ENCODE measurements at places on chromosomes 2 and 18.

DNA sequence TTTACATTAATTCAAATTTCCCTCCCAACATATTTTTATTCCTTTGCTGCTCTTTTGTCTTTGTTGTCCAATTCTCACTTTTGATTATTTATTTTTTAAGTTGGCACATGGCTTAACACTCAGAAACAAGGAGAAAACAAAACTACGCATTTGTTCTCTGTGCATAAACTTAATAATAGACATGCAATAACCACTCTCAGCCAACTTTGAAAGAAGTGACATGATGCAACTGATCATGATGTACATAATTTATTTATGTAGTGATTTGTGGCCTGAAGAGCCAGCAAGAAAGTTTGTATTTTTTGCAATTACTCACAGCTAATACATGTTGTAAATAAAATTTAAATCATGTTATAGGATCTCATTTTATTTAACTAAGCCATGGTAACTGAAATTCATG lies 942.8 kb upstream of the PIK3C3 start:
- DNase-seq = no peak

DNA sequence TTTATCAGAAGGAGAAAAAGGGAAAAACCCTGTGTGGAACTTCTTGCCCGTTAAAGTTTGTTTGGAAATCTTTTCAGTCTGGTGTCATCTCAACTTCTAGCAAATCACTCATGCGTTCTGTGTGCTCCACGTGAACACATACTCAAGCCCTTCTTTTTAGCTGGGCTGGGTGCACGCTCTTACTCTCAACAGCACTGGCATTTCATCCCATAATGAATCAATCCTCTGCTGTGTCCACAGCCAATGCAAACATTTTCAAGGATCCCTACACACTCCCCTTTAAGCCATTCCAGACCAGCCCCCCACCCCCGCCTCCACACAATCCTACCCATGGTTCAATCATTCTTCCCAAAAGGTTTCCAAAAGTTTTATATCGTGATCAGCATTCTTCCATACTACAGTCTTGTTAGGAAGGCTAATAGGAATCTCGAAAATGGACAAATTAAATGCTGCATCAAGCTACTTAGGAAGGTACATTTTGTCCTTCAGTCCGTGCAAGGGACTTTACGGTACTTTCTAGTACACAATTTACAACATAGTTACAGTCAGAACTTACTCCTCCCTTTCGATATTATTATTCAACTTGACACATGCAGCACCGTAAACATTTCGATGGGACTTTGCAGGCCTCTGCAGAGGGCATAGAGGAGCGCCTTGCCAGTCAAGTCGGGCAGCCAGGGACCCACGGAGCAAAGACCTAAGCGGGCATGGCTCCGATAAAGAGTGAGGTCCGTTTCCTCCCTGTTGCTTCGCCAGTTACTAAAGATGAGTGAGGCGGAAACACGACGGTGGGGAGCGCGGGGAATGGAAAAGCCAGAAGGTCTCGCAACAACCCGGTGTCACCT lies 1.4 kb downstream of the PTGR3 start:
- DNase-seq = no peak

DNA sequence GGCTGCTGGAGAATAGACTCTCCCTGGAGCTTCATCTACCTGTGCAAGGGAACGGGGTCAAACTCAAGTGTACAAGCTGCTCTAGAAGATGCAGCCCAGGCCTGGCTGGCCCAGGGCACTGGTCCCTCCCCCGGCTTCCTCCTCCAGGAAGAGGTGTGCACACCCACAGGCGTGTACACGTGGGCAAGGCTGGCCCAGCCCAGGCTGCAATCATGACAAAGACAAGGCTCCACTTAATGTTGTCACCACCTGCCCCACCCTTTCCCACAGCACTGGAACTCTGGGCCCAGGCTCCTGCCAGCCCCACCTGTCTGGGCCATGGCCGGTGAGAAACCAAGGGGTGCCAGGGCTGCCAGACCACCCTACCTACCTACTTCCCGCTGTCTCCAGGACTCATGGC lies 29.6 kb upstream of the ALPP start:
- DNase-seq = no peak

DNA sequence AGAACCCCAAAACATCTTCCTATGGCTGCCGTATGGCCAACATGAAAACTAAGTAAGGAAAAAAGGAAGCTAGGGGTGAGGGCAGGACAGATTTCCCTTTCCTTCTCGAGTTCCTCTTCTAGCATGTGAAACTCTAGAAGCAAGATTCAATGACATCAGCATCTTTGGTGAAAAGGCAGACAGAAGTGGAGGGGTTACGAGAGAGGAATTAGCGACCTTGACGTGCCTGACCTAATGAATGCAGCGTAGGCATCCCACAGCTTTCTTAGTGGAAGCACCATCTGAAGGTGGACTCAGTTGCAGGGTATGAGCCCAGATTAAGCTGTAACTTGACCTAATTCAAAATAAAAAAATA lies 47.9 kb upstream of the PELI1 start:
- DNase-seq = no peak

DNA sequence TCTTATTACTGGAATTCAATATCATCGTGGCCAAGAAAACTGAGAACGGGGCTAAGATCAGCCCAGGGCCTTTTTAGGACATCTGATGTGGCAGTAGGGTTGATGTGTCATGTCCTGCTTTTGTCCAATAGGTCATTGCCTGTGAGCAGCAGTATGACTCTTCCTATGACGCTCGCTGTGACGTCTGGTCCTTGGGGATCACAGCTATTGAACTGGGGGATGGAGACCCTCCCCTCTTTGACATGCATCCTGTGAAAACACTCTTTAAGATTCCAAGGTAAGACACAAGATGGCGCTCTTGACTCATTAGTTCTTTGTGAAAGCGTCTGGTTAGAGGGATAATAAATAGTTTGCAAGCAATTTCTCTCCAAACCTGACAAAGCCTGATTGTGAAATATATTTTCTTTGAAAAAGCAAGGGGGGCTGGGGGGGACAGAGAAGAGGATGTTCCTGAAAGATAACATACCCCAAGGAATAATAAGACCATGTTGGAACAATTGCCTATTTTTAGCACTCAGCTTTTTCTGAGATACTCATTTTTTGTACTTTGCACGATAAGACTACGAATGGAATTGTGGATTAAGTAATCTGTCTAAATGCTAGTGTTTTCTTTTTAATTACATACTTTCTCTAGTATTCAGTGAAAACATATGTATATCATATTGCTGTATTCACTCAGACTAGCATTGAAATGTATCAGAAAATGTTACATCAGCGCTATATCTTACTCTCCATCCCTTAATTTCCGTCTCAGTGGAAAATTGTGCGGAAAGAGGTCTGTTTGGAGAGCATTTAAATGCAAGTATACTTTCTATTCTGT lies 58.1 kb downstream of the MYO3B start:
- no peak for DNase-seq

DNA sequence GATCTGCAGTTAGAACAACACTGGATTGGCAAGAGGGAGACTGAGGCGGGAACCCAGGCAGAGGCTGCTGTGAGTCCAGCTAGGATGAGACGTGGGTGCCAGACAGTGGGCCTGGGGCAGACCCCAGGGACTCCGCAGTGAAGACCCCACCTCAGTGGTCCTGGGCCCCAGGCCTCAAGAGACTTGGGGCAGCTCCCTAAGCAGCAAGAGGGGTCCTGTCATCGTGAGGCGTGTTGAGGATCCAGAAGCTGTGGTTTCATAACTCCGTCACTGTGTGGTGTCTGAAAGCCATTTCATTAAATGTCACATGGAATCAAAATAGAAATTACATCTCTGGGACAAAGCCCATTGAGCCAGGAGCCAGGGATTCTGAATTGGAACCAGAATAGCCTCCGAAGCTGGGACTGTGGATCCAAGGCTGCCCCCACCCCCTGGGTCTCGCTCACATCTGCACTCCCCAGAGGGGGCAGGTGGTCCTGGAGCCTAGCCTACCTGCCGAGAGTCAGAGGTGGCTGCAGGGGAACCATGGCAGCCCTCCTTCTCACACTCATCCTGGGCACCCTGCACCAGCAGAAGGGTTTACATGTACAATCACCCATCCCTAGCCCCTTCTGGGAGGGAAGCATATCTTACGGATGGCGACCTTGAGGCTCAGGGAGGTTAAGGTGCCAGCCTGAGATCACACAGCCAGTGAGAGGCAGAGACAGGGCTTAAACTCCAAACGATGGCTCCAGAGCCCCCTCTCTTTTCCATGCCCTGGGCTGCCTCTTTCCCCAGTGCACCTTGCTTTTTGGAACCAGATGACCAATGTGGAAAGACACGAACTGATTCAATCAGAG lies 23.2 kb downstream of the RRM2 start:
- DNase-seq = no peak

- DNase-seq = no peak
Measured at GRCh38 chr18:8279346-8279745, 329.9 kb upstream of the RAB12 start.

GRCh38 chr2:180443888-180444287 lies 436.8 kb upstream of the CWC22 start:
- no peak for DNase-seq

DNA sequence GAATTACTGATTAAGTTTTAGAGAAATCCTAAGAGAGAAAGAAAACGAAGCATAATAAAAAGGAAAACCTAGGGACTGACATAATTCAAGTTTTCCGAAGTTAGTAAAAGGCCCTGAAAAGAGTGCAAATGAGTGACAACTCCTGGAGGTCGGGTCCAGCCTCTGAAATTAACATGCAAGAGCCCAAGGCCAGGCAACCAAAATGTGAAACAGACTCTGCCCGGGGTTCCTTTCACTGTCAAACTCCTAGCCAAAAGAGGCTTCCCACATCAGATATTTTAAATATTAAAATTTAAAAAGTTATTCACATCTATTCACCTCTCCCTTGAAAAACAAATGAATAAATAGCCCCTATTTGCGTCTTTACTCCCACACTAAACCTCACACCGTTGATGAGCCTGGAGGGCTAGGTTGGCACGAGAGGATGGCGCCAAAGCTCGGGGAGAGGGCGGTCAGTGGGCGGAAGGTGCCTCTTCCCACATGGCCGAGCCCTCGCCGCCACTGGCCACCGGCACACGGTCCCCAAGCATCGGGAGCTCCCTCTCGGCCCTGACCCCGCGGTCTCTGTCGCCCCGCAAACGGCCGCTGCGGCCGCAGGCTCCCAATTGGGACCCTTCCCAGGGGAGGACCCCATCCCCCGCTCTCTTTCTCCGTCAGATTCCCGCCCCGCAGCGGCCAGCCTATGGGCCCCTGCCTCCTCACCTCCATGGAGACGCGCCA lies 630 bp downstream of the PPM1G start:
- DNase-seq = no peak

- no peak for DNase-seq
Measured at GRCh38 chr2:189982780-189983394, 79.6 kb downstream of the MSTN start.

GRCh38 chr2:35783723-35784122 lies 571.9 kb upstream of the CRIM1 start:
- no peak for DNase-seq

GRCh38 chr2:9205963-9206948 lies at the start of gene ASAP2:
TSS of gene ASAP2 (plus strand) at chr2:9206812. CDS start at chr2:9207105, 293 bp downstream.
- DNase-seq = peak; percentile 45

DNA sequence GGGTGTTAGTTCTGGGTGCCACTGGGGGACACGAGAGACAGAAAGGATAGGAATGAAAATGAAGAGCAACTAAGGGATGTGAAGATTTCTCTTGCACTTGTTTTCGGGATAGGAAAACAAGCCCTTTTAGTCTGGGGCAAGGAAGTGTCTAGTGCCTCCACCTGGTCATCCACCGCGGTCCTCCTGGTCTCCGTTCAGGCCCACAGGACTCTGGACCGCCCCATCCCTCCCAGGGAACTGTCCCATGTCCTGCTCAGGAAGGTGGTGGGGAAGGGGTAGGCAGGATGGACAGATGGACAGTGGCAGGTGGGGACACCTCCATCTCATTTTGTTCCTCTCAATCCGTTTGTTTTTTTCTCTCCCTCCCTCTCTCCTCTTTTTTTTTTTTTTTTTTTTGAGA lies 45.9 kb downstream of the AGAP1 start:
- no peak for DNase-seq

- DNase-seq = no peak
Measured at GRCh38 chr2:237035781-237036475, 49.8 kb upstream of the COPS8 start.

- DNase-seq = no peak
Measured at GRCh38 chr2:138727956-138728355, 52.2 kb downstream of the NXPH2 start.

- no peak for DNase-seq
Measured at GRCh38 chr2:26848336-26849055, 564 bp downstream of the DPYSL5 start.

DNA sequence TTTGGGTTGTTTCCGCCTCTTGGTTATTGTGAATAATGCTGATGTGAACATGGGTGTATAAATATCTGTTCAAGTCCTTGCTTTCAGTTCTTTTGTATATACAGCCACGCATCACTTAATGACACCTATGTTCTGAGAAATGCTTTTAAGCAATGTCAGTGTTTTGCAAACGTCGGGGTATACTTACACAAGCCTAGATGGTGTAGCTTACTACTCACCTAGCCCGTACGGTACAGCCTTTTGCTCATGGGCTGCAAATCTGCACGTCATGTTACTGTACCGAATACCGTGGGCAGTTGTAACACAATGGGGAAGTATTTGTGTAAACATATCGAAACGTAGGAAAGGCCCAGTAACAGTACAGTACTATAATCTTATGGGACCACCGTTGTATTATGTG lies 12.4 kb downstream of the RALB start:
- no peak for DNase-seq
